Hematopoietic multipotent progenitor cell treated with erythropoietin and hydrocortisone succinate and interleukin-3 and kit ligand, for 17 days (in vitro differentiated cells): ENCODE measurements at places on chromosomes 1 and 21.

GRCh38 chr1:184889902-184890301, 84.4 kb downstream of the NIBAN1 start:
- no peak for DNase-seq

DNA sequence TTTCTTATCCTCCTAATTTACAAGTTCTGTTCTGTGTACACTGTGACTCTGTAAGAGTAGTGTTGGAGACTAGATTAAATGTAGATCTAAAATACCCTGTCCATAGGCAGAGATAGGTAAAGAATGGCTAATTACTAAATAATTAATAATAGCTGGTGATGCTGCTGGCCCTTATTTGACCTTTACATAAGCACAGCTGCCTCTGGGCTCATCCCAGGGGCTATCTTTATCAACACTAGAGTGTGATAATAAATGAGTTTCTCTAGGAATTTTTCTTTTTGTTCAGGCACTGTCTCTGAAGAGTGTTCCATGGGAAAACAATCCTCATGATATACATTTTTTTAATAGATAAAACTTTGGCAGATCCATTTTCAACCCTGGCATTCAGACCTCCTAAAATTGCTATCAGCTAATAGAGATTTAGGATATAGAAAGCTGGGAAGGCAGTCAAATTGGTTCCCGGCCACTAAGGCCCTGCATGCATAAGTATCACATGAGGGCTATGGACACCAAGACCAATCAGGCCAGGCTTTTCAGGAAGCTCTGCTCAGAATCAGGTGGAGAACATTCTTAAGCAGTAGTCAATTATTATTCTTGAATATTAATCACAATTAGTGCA, 107.2 kb downstream of the ROR1 start:
- DNase-seq = no peak

DNA sequence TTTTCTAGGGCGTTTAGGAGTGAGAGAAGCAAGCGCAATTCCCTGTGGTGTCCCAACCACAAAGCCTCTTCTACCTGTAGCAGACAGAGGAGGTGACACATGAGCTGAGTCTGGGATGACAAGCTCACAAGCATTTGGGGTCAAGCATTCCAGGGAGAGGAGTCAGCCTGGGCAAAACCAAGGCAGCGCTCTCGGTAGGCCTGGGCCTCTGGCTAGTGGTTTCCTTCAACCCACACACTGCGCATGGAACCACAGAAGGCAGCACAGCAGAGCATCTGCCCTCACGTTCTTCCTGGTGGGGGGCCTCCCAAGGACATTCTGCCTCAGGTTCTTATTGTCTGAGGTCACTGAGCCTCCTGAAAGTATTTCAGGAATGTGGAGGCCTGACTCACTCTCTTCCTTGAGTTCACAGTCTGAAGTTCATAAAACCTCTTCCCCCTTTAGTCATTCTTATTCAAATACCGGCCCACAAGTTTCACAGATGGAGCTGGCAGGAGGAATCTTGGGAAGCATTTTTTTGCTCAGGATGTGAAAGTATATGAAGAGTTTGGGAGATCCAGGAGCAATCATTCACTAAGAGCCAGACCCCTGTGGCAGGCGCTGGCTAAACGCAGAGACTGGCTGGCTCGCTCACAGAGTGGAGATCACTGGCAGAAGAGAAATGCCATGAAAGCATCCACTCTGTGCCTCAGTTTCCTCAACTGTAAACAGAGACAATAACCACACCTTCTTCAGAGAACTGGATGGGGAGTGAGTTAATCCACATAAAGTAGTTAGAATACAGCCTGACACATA, 26.8 kb downstream of the CCN1 start:
- no peak for DNase-seq

DNA sequence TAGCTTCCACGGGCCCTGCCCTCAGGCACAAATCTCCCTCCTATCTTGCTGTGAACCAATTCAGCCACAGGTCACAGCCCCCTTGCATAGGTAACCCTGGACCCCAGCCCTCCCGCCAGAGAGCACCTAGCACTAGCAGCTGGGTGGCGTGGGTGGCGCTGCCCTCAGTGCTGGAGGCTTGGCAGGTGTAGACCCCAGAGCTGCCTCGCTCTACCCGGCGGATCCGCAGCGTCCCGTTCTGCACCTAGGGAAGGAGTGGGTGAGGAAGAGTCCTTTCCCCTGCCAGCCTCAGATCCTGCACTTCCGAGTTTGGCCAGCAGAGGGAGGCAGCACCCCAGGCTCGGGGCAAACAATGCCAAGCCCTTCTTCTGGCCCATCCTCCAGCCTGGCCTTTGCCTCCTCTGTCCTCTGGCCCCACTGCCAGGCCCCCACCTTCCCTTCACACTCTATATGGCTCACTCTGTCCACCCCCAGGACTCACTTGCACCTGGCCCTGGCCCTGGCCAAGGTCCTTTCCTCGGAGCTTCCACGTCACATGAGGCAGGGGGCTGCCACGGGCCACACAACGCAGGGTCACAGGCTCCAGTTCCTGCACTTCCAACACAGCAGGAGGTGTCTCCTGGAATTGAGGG, 9.0 kb downstream of the IGSF9 start:
- peak; percentile 75 for DNase-seq

GRCh38 chr1:63859480-63860275, 85.9 kb downstream of the ROR1 start:
- no peak for DNase-seq

- DNase-seq = no peak
These were observed 56.9 kb downstream of the KIF1B start for GRCh38 chr1:10267319-10267718.
